ENCODE measurements at places on chromosomes 11 and 22.
A peak's percentile ranks its signal among the peaks of the same experiment; 100 is the strongest.

DNA sequence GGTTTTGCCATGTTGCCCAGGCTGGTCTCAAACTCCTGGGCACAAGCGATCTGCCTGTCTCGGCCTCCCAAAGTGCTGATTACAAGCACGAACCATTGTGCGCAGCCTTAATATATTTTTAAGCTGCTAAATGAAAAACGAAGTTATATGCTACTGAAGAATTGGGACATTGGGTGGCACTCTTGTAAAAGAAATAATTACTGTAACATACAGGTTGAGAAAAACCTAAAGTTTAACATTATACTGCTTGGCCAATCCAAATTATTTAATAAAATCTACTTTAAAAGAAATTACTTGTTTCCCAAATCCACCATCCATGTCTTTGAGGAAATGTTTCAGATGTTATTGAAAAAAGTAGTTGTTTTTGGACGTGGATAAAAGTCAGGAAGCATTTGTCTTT is 37.9 kb upstream of the ARHGAP32 start:
- no peak for DNase-seq

- DNase-seq, result no peak
Measured at GRCh38 chr11:74744277-74744676, 4.4 kb upstream of the RNF169 start.

GRCh38 chr11:47986219-47986618 is 5.9 kb downstream of the PTPRJ start:
- DNase-seq, result no peak

- no peak for DNase-seq
Measured at GRCh38 chr11:47234669-47235100, 13.9 kb downstream of the ACP2 start.

- DNase-seq, result peak; percentile 91
Measured at GRCh38 chr11:121466063-121466794, 13.5 kb upstream of the SORL1-AS1 start.

DNA sequence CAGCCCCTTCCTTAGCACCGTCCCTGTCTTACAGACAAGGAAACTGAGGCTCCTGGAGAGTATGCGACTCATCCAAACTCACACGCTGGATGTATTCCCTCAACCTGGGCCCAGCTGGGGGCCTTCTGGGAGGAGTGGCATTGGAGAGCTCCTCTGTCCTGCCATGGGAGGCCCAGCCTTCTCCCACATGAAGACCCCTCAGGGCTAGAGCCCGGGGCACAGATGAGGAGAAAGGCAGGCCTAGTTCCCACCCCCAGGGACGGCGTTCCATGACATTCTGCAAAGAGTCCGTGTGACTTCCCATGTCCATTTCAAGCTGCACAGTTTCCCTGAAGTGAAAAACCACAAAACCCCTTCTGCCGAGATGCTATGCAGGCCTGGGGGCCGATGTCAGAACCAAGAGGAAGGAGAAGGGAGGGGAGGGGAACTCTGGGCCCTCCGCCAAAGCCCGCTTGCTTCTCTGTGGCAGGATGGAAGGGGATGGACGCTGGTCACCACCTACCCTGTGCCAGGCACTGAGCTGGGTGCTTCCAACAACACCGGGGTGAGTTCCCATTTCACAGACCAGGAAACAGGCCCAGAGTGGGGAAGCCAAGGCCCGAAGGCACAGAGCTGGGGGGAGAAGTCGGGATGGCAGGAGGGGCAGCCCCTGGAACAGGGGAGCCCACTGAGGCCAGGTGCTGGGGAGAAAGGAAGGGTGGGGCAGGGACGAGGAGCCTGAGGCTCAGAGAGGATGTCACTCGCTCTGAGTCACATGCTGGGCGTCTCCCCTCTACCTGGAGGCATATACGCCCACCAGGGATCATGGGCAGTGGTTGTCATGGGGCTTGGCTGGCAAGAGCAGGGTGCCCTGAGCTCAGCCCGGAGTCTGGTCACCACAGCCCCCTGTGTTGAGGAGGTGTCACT is 15.7 kb downstream of the RAC2 start:
- no peak for DNase-seq

DNA sequence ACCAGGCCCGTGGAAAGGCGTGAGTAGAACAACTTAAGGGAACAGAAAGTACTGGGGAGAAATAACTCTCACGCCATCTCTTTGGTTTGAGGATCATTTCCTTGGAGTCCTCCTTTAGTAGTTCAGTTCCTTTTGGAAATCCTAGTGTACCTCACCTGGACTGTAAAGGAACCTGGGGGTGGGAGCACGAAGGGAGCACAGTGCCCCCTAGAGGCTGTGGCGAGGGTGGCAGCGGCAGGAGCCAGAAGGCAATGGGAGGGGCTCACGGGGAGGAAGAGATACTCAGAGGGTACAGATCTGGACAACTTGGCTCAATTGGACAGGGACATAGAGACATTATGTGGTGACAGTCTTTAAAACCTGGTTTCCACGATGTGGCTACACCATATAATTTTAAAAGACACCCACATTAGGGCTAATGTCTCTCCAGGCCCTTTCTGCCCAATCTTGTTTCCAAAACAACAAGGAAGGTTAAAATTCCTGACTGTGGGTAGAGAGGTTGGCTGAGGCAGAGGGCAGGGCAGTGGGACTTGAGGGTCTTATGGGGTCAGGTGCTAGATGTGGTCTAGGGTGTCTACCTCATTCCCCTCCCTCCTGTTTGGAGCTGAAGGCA is 87.0 kb downstream of the CSNK2A3 start:
- no peak for DNase-seq

- DNase-seq, result no peak
Measured at GRCh38 chr11:20541503-20541902, 57.9 kb upstream of the SLC6A5 start.

- no peak for DNase-seq
Measured at GRCh38 chr11:2930704-2931419, 1.6 kb upstream of the PHLDA2 start.

DNA sequence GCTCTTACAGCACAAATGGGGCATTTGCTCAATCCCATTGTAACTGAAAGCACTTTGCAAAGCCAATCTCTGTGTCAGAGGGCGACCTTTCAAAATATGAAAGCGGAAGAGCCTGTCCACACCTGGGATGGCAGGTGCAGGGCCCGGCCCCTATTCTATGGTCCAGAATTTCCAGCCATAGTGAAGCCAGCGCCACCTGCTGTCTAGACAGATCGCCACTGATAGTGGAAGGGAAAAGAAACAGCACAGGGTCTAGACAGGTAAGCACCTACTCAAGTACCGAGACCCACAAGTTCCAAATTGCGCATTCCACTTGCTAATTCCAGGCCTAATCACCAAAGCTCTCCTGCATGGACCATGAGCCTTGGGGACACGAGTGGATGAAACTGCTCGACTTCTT is 141.4 kb downstream of the NTM start:
- no peak for DNase-seq

DNA sequence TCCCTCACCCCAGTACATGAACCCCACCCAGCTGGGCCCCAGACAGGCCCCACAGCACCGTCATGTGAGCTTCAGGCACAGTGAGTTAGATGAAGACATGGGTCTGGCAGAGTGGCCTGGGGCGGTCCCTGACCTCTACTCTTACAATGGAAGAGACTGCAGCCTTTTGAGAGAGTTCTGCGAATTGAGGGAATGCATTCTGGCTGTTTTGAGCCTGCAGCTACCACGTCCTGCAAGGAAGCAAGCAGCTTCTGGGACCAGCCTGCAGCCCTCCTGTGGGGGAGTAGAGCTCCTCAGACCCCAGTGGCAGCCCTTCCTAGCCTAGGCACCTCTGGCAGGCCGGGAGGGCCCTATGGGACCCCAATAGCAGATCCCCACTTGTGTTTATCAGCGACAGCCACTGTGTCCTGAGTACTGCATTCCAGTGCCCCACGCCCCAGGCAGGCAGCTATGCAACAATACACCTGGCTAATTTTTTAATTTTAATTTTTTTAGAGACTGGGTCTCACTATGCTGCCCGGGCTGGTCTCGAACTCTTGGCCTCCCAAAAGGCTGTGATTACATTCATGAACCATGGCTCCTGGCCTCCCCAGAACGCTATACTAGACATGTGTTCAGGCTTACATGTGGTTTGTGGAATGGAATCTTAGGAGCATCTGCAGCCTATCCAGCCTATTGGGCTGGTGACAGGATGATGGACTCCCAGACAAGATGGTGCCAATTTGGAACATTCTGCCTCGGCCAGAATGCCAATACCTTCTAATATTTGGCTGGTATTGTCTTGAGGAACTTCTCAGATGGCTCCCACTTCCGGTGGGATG is 717 bp upstream of the SLC7A4 start:
- no peak for DNase-seq

- DNase-seq, result no peak
Measured at GRCh38 chr11:106331176-106331575, 253.7 kb downstream of the AASDHPPT start.

DNA sequence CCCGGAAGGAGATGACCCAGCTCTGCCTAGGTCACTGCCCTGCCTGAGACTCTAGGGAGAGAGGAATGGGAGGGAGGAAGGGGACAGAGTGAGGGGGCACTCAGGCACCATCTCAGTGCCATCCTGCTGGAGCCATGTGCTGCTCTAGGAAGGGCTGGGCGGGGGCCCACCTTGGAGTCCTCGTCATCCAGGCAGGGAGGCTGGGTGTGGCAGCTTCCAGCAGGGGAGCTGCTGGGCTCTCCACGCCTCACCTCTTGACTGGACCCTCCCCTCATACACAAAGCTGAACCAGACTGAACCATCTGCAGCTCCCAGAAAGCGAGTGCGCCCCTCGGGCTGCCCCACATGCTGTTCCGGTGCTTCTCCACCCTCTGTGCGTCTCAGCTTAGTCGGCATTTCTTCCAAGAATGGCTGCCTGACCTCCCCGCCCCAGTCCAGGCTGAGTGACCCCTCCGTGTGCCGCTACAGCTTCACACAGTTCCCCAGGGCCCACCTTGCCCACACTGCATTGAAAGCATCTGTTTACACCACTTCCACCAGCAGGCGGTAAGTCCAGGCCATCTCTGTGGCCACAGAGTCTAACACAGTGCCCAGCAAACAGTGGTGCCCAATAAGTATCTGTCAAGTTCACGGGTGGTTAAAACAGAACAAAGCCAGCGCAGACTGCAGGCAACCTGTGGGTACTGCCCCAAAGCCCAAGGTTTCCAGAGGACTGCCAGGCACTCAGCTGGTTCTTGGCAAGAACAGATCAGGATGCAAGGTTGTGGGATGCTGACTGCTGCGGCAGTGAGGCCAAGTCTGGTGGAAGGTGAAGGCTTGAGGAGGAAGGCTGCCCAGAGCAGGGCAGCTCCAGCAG is 9.4 kb upstream of the TRIM29 start:
- DNase-seq, result no peak

DNA sequence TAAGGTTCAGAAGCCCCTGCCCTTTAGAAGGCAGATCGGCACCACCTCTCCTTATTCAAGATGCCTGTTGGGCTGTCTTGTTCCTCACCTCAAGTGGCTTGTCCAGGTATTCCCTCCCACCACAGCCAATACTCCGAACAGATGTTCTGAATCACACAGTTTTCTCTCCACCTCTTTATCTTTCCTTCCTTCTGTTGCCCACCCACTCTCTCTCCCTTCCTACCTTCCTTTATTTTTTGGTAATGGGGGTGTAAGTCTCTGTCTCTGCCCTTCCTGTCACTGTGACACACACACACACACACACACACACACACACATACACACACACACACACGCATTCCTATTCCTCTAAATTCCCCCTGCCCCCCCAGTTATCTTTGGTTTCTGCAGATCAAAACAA is 8.4 kb downstream of the BEST1 start:
- no peak for DNase-seq

DNA sequence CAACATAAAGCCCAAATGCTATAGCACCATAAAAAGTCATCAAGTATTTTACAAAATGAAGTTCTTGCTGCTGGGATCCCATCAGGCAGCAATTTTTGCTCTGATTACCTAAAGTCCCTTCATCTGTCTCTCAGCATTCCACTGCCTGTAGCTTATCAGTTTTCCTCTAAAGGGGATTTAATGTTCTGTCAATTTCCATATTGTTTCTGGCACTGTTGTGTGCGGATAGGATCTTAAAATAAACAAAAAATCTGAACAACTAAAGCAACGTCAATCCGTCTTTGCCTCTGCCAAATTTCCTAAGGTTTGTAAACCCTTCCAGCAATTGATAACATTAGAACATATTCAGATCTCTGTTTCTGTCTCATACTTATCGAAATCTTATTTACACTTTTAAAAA is 1126.3 kb upstream of the RAG2 start:
- DNase-seq, result no peak

GRCh38 chr11:125389339-125390166 is 106.5 kb downstream of the FEZ1 start:
- no peak for DNase-seq

- DNase-seq, result no peak
Measured at GRCh38 chr22:30556388-30556787, 9.8 kb upstream of the SEC14L6 start.

DNA sequence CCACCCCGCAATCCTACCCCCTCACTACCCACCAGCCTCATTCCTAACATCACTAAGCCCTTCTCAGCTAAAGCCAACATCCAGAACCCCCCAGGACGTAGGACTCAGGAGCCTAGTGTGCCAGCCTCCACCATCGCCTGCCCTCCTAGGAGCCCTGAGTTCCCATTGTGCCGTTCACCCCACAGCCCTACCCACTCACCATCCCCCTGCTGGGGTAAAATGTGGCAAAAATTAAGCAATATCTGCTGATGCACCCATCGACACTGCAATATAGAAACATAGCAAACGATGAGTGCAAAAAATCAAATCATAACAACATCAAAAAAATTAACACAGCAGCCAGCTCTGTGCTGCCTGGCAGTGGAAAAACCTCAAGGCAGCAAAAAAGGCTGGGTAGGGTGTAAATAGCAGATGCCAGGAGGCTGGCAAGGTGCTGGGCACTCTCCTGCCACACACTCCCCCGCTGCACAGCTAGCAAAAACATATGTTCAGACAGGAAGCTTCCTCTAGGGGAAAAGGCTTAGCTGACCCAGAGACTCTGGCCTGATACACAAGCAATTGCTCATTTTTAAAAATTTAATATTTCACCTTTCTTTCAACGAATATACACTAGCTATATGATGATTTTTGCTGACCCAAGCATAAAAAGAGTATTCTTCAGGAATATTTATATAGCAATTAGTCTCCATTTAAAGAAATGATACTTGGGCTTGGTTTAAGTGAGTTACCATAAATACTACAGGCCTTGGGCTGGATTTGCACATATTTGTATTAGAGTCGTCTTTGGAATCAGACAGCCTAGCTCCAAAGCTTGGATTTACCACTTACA is 33.8 kb downstream of the PRDM10 start:
- no peak for DNase-seq

DNA sequence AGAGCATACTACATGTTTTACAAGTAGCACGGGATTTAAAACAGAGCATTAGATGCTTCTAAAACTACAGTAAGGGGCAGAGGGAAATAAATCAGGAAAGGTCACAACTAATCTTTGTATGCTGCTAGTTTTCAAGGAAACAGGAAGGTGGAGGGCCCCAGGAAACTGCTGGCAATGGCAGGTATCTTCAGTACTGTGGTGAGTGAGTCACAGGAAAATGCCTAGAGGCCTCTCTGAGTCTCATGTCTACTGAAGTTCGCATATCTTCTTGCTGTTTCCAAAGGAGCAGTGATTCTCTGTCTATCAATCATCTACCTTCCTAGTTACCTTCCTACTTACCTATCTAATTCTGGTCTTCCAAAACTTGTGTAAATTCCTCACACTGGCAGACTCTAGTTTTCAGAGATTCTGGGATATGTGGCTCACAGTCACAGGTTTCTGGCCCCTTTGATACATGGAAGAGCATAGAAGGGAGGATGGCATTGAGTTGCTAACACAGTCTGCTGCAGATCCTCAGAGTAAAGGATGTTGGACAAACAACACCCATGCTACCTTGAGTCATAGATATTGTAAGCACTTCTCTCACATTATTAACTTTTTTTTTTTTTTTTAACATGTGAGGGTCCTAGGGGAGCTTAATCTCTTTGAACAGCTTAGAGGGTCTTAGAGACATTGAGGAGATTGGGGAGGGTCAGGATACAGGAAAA is 58.8 kb upstream of the SYN3 start:
- no peak for DNase-seq
